Mesothelial cell of epicardium (in vitro differentiated cells): ENCODE measurements at places on chromosomes 3 and 15.

DNA sequence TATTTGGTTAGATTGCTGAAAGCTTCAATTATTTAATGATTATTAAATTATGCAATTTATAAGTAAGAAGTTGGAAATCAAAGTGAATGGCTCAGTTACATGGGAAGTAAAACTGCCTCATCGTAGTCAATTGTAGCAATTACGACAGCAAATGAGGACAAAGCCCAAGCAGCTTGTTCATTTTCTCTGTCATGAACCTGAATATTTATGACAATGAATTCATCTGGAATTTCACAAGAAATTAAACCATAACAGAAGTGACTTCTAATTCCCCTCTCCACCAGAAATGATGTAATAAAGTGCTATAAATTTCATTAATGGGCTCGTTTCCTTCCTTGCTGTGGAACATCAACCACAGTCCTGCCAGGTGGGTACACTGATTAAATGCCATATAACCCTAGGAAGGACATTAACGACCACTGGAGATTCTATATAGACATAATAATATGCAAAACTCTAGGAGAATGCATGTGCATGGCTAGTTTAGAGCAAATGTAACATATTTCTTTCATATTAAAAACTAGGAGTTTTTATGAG lies 273.8 kb upstream of the DCBLD2 start:
- DNase-seq: no peak

DNA sequence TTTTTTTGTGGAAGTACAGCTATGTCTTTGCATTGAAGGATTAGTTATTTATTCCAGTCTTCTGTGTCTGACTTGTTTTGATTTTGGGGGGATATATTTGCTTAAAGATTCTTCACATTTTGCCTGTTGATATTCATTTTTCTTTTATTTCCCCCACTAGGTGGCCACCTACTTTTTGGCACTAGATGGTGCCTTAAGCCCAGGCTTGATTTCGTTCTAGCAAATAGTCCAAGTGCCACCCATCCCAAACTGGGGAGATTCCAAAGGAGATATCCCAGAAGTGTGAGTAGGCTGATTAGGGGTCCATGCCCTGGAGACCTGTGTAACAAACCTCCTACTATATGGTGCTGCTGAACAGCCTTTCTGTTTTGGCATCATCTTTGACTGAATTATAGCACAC lies 80.0 kb upstream of the SPATA16 start:
- DNase-seq: no peak

- DNase-seq: no peak
These were observed 9.9 kb downstream of the ARL6IP5 start for GRCh38 chr3:69094467-69095205.

DNA sequence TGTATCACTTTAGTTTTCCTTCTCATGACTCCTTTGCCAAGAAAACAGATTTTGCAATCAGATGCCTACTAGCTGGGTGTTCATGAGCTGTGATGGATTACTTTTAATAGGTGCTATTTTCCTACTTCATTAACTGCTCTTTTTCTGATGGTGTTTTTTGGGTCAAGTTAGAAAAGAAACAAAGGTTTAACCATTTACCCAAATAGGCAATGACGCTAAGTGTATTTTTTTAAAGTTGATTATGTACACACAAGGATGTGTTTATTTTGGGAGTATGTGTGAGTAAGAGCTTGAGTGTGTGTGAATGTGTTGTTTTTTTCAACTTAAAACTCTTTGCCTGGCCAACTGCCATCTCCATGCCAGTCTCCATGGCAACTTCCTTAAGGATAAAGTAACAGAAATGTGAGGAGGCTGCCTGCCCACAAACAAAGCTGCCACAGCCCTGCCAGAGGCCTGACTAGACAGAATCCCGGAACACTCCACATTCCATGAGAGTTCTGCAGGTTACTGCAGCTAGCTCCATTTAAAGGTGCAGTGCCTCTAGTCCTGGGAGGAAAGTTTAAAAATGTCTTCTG lies 215.6 kb upstream of the RBMS3 start:
- peak; percentile 30 for DNase-seq

- no peak for DNase-seq
These were observed 27.6 kb downstream of the RUBCN start for GRCh38 chr3:197709135-197709534.

DNA sequence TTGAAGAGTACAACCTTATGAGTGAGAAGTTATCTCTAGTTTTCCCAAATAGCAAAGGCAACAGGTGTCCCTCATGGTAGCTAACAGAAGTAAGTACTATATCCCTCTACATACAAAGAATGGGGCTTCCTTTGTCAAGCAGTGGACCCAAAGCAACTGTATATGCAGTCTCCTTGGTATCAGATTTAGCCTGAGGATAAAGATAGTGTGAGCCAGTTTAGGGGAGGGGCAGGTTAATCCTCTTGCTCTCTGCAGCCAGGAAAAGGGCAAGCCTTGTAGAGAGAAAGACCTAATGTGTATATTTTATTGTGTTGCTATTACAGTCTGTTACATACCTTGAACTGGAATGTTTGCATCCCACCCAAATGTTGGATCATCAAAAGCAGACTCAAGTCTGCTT lies 117.9 kb upstream of the COL8A1 start:
- no peak for DNase-seq

DNA sequence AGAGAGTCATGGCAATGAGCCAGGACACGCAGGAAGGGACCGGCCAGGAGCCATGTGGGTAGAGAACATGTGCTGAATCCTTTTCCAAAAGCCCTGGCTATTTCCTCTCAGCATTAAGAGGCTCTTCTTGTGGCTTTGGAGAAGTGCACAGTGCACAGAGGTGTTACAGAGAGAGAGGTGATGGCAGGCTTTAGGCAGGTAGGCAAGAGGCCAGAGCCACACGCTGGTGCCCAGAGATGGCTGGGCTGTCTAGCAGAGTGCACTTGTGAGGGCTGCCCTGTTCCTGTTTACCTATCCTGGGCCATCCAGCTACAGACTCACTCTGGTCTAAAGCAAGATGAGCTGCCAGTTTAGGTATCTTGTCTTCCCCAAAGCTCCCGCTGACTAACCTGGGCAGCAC lies 402.6 kb downstream of the OCA2 start:
- no peak for DNase-seq

- no peak for DNase-seq
These were observed 493.4 kb upstream of the TGFBR2 start for GRCh38 chr3:30112902-30113484.

DNA sequence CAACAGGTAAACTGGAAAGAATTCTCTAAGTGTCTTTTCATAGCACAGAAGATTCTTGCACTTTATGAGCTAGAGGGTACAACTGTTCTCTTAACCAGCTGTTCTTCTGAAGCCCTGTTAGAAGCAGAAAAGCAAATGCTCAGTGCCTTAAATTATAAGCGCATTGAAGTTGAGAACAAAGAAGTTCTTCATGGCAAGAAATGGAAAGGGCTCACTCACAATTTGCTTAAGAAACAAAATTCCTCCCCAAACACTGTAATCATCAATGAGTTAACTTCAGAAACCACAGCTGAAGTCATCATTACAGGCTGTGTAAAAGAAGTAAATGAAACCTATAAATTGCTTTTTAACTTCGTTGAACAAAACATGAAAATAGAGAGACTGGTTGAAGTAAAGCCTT lies 19.6 kb downstream of the PARP14 start:
- no peak for DNase-seq

GRCh38 chr3:187610981-187611511 lies 59.1 kb downstream of the SST start:
- no peak for DNase-seq

DNA sequence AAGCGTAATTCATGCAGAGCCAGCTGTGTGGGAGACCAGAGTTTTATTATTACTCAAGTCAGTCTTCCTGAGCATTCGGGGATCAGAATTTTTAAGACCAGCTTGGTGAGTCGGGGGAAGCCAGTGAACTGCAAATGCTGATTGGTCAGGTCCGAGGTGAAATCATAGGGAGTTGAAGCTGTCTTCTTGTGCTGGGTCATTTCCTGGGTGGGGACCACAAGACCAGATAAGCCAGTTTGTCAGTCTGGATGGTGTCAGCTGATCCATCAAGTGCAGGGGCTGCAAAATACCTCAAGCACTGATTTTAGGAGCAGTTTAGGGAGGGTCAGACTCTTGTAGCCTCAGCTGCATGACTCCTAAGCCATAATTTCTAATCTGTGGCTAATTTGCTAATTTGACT lies 228.1 kb upstream of the ATP10A start:
- DNase-seq: no peak

DNA sequence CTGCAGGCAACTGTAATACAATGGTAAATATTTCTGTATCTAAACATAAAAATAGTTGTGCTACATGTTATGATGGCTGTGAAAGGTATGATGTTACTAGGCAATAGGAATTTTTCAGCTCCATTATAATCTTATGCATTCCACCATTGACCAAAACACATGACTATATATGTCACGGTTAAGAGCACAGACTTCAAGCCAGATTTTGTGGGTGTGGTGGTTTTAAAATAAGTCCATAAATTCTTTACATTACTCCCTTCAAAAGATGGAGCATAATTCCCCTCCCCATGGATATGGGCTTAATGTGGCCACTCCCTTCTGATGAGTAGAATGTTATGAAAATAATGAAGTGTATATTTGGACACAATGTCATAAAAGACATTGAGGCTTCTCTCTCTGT lies 88.4 kb upstream of the TBC1D5 start:
- DNase-seq: no peak

GRCh38 chr15:77852241-77853007 lies 219.7 kb upstream of the LINGO1 start:
- DNase-seq: no peak

DNA sequence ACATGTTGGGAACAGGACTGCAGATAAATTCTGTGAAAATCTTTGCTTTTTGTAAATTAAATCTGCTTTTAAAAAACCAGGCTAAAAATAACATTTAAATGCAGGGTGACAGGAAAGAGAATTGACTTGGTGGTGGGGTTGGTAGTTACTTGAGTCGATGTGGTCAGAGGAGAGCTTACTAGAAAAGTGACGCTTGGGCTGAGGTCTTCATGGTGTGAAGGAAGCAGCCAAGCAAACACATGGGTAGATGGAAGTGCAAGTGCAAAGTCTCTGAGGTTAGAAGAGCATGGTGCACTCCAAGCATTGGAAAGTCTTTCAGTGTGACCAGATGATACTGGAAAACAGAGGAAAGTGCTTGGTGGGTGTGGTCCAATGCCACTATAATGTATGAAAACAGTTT lies 86.4 kb upstream of the THBS1 start:
- no peak for DNase-seq

DNA sequence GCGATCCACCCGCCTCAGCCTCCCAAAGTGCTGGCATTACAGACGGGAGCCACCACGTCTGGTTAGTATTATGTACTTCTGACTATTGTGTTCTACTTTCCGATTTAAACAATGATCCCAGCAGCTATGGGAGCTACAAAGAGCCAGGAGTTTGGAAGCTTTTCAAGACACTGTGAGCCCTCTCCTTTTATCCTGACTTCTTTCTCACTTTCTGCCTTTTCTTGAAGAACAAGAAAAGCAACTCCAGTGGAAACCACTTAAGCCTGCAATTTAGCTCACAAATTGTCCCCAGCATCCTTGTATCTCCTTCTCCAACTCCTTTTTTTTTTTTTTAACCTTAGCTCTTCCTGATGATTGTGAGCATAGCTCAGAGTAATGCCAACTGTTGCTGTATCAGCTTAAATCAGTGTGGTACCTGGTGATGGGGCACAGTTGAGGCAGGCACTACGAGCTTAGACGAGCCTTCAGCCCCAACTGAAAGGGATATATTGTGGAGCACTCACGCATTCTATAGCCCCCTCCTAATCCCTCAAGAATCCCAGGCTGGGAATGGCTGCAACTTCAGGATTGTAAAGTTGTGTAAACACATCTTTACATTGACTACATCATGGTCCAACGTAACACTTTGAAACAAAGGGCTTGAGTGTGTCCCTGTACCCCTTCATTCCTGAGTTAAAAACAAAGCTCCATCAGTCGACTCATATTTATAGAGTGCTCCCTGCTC lies 677.0 kb downstream of the FHIT start:
- no peak for DNase-seq

DNA sequence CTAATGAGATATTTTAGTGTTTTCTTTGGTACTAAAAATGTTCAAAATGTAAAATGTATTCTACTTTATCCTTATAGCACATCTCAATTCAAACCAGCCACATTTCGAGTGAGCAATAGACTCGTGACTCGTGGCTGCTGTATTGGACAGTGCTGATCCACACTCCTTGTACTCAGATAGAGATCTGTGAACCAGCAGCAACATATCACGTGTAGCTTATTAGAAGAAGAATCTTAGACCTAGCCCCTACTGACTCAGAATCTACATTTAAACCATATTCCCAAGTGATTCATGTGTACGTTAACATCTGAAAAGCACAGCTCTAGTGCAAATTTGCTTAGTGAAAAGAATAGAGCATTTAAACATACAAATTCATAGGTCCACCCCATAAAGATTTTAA lies 130.9 kb downstream of the IL1RAP start:
- DNase-seq: no peak

DNA sequence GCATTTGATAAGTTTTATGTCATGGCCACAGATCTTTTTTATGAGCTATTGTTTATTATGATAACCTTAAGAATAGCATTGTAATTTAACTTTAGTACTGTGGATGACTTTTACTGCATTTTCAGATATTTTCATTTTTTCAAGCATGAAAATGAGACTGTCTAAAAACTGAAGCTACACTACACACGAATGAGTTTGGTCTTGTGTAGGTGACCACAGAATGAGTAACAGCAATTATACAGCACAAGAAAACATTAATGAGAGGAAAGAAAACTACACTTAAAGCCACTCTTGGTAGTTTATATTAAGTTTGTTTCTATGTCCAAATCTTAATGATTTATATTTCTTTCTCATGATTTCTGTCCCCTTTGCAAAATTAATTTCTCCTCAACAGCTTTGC lies 809.2 kb downstream of the NAALADL2 start:
- DNase-seq: no peak

DNA sequence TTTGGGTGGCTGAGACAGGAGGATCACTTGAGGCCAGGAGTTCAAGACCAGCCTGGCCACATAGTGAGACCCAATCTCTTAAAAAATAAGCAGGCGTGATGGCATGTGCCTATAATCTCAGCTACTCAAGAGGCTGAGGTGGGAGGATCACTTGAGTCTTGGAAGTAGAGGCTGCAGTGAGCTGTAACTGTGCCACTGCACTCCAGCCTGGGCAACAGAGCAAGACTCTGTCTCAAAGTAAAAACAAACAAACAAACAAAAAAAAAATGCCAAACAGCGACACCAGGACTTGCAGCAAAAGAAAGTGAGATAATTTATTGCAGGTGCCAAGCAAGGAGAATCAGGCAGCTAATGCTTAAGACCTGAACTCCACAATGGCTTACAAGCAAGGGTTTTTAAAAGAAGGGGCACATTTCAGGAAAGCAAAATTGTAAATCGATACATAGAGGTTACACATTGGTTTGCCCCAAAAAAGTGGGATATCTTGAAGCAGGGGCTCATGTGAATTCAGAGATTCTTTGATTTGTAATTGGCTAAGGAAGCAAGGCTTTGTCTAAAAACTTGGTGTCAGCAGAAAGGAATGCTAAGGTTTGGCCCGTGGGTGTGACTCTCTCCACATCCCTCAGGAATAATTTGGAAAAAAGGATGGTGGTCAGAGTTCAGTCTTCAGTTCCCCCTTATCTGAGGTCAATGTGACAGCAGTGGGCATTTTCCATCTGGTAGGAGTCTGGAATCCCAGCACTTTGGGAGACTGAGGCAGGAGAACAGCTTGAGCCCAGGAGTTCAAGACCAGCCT lies 5.2 kb upstream of the MPI start:
- no peak for DNase-seq

GRCh38 chr3:72746430-72747411 lies 101.5 kb downstream of the SHQ1 start:
- no peak for DNase-seq

- DNase-seq: no peak
These were observed 53.1 kb upstream of the ULK4 start for GRCh38 chr3:42014921-42015533.
